Activated CD4-positive, CD25-positive, alpha-beta regulatory T cell (primary cell): ENCODE measurements at places on chromosomes 11 and 22.

- DNase-seq, result no peak
Measured at GRCh38 chr11:74449369-74449931, 17.9 kb downstream of the KCNE3 start.

DNA sequence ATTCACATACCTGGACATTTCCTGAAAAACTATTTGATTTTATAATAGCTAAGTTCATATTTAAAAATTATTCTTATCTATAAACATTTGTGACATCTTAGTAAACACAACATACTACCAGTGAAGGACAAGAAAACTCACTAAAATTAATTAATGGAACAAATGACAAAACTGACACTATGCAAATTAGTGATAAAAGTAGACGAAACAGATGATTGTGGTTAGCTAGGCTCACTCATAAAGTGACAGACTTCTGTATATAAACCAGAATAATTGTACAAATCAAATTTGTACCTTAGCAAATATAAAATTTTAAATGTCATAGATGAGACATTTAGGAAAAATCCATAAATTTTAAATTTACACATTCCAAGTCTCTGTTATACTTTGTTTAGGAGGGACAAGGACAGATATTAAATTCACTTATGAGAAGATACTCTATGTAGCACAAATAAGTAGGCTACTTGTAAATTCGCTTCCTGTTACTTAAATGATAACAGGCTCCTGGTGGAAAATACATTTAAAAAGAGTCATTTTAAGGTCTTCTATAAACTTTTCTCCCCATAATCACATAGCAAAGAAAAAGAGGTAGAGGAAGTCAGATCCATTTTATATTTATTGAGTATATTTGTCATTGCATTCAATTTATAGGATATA, 81.2 kb downstream of the KIF18A start:
- DNase-seq, result no peak

GRCh38 chr11:116509551-116509950, 263.2 kb downstream of the BUD13 start:
- no peak for DNase-seq

DNA sequence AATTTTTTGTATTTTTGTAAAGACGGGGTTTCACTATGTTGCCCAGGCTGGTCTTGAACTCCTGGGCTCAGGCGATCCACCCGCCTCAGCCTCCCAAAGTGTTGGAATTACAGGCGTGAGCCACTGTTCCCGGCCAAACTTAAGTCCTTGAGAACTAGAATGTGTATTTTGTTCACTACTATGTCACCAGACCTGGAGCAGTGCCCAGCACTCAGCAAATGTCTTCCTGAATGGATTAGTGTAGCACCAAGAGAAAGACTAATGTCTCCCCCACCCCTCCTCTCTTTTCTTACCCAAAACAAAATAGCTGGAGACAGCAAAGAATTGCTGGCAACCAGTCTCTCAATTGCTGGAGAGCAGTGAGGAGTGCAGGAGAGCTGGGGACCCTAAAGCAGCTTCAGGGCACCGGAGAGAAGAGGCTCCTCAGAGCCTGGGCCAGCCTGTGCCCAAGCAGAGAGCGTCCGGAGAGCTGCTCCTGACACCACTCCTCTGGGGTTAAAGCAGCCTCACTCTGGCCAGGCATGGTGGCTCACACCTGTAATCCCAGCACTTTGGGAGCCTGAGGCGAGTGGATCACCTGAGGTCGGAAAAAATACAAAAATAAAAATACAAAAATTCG, 14.9 kb downstream of the SLC25A18 start:
- DNase-seq, result no peak

- DNase-seq, result no peak
Measured at GRCh38 chr22:31680861-31681341, 18.9 kb upstream of the PISD start.

- no peak for DNase-seq
Measured at GRCh38 chr22:43561415-43562178, 149.8 kb downstream of the MPPED1 start.

DNA sequence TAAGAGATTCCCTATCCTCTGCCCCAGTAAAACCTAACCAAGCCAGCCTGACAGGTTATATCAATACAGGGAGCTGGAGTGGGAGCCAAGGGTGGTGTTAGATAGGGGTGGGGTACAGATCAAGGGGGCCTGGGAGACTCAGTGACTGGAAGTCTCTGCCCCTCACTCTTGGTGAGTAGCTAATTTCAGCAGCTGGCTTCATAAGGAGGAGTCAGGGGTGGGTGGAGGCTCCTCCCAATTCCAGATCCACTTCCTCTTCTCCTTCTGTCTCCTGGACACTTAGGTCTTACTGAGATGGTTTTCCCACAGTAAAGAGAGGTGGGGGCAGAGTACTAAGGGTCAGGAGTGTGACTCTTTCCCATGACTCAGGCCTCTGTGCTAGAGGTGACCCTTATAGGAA, 1.1 kb upstream of the VSIG2 start:
- no peak for DNase-seq

GRCh38 chr11:78331711-78332110, 85.9 kb downstream of the GAB2 start:
- DNase-seq, result no peak

DNA sequence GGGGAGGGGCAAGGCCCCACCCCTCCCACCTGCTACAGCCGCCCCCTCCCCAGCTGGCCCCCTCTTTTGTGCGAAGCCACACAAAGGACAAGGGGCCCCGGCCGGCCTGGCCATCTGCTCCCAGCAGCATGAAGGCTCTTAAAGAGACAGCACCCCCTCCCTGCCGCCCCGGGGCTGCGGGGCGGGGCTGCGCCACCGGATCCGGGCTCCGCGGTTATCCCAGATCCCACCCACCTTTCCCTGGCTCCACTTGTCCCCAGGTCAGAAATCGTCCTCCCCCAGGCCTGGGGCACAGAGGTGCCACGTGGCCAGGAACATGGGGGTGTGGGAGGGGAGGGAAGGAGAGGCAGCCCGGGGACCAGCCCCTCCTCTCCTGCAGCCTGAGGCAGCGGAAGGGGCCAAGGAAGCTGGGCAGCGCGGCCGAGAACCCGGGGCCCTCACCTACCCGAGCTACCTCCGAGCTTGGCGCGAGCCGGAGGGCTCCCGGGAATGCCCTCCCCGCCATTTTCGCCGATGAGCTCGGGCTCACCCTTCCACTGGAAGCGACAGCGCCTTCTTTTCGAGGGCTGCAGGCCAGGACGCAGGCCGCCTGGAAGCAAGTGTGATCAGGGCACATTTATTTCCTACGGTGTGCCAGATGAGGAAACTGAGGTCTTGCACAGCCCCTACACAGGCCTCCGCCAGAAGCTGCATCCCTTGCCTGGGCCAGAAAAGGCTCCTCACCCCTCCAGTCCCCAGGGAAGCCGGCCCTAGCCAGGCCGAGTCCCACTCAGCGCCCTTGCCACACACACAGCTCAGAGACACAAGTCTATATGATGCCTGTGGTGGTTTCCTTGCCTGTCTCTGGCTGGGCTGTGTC, 2.5 kb upstream of the RCOR2 start:
- DNase-seq, result no peak

GRCh38 chr22:50710886-50711285, 27.1 kb upstream of the ACR start:
- no peak for DNase-seq

GRCh38 chr11:14700593-14700992, 57.0 kb downstream of the PDE3B start:
- DNase-seq, result no peak

DNA sequence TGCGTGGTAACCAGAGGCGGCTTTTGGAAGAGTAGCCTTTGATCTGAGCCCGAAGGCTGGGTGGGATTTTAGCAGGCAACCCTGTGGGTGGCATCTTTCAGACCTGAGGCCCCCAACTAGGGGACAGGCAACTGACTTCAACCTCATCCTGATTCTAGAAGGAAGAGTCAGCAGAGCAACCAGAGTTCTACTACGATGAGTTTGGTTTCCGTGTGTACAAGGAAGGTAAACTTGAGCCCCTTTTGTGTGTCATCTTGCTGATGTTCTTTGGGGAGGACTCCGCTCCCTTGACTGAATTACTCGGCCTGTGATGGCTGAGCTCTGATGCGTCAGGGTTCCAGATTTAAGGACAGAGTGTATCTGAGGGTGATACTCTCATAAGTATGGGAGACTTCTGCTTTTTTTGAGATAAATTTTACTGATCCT, 31.6 kb downstream of the SGSM3 start:
- DNase-seq, result no peak

DNA sequence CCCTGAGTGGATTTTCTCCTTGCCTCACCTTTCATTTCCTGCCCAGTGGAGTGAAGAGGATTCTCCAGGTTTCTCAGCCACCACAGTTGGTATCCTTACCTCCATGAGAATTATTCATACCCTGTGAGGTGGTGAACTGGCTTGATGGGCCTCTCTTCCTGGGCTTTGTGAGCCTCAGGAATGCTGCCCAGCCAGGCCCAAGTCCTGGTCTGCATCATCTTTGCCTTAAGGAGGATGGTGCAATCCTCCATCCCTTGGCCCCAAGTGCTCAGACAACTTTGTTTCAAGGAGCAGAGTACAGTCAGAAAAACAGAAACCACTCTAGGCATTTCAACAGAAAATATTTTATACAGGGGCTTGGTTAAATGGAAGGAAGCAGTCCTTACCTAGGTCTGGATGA, 114.2 kb upstream of the CADM1 start:
- DNase-seq, result no peak

DNA sequence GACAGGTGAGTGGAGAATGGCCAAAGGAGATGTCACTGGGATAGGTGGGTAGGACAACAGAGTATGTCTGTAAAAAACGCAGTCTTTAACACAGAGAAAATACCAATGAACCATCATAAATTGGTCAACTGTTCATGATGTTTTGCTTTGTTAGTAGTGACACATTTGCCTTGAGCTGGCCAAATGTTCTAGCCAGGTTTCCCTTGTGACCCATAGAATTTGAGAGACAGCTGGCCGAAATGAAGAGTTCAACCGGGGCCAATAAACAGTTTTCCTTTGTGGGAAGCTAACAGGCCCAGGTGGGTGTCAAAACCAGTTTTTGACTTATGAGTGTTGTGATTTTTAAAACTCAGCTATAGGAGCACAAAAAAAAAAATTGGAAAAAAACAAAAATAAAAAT, 116.6 kb upstream of the BID start:
- DNase-seq, result no peak

DNA sequence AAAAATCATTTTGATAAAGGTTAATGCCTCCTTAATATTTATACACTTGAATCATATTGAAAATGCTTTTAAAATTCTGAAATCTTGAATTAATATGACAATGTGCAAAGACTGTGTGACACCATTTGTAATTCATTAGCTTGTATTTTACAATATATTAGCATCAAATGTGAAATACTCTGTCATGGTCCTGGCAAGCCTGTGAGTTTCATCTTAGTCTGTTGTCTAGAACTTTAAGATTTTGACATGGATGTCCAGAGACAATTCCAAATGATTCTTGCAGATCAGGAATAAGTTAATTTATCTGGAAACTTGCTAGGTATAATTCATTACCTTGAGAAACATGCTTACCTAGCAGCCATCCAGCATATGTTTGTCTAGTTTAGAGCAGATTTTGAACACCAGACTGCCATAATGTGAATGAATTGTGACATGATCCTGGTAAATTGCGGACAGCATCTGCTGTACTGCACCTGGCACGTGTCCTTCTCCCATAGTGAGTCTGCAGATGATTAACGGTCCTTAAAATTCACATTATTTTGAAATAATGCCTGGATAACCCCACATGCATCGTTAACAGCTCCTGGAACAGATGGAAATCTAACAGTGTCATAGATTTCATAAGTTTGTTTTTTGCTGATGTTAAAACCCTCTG, 34.5 kb upstream of the DEUP1 start:
- no peak for DNase-seq

GRCh38 chr11:304915-305843, 2.4 kb upstream of the IFITM2 start:
- DNase-seq, result no peak

DNA sequence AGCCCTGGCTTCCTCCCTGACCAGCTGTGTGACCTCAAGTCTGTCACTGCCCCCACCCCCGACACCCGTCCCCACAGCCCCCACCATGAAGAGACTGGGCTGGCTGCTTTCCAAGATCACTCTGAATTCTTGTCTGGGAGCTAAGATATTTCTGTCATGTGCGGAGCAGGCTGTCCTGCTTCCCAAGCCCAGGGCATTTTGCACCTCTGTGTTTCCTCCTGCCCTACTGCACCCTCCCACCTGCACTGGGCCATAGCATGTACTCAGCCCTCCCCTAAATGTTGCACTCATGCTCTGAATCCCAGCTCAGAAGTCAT, 30.3 kb upstream of the MYEOV start:
- DNase-seq, result no peak

DNA sequence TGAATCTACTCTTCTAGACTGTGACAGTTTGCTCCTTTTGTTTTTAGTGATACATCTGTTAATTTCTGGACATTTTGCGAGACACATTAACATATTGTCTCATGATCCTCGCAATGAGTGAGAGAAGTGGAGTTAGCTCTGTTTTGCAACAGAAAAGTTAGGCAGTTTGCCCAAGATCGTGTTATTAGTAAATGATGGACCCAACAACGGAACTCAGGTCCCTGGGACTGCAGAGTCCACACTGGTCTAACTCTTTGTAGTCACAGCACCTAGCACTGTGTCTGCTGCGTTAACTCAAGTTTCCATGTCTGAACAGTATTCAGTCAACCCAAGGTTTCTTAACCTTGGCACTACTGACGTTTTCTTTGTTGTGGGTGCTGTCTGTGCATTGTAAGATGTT, 3.2 kb downstream of the DEPDC7 start:
- DNase-seq, result no peak

- DNase-seq, result no peak
Measured at GRCh38 chr11:38788561-38788960, 2190.5 kb upstream of the RAG2 start.

- no peak for DNase-seq
Measured at GRCh38 chr11:33802194-33802950, 28.1 kb upstream of the FBXO3 start.

- no peak for DNase-seq
Measured at GRCh38 chr11:1048375-1049070, 12.0 kb upstream of the MUC6 start.

DNA sequence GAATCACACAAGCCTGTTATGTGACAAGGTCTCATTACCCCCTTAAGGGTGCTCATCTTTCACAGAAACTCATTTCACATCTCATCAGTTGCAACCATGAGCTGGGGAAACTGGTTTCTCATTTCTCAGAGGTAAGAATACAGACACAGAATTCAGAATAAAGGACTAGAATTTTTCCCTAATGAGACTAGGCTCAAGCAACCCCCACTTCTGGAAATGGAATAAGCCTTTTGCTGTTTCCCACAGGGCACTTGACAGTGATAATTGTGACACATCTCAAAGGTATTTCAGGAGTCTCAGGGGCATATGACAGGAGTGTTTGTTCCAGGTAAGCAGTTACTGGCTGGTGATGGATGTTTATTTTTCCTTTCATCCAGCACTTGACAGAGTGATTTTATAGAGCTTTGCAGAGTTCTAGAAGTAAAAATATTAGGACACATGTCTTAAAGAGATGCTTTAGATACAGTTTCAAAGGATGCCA, 112.9 kb upstream of the DDI1 start:
- no peak for DNase-seq
